ENCODE measurements at places on chromosomes 11 and 22.
A peak's percentile ranks its signal among the peaks of the same experiment; 100 is the strongest.

GRCh38 chr11:73141309-73142127 is 600 bp downstream of the FCHSD2 start:
- peak; percentile 55 for DNase-seq

GRCh38 chr11:96706761-96707160 is 316.9 kb downstream of the JRKL start:
- no peak for DNase-seq

- no peak for DNase-seq
Observed at GRCh38 chr22:22720724-22721261, 76.4 kb downstream of the GGTLC2 start.

DNA sequence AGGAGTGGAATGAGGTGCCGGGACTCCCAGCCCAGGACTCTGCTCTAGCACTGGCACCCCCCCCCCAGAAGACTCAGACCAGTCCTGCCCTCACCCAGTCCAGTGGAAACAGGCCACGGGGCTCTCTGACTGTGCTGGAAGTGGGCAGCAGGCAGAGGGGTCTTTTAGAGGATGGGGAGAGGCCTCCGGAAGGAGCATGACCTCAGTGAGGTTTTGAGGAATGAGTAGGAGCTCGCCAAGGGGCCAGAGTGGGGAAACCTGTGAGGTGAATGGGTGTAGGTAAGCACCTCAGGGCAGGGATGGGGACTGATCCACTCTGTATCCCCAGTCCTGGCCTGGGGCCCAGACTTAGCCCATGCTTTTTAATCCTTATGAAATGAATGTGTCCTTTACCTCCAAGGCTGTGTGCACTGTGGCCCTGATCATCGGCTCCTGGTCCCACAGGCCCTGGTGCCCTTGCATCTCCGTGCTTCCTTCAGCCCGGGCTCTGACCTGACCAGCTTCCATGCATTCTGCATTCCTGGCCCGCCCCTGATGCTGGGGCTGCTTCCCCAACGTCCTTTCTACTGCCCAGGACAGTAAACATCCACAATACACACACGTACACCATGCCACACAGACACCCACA is 24.4 kb upstream of the RFPL3 start:
- DNase-seq = no peak

GRCh38 chr22:39422721-39423120 is 23.1 kb downstream of the TAB1 start:
- DNase-seq = no peak

DNA sequence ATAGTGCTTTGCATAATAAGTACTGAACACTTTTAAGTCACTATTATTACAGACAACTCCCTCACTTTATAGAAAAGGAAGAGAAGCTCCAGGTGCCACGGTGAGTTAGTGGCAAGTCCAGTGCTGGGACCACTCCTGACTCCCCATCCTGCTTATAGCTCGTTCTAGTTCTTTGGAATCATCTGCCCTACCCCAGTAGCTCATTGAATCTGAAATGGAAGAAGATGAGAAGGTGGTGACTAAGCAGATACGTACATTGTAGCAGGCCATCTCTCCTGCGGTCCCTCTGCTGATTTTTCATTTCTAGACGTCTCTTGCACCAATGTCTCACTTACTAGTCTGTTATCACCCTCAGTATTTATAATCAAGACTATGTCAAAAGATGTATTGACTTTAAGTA is 21.6 kb downstream of the MMP20 start:
- no peak for DNase-seq

DNA sequence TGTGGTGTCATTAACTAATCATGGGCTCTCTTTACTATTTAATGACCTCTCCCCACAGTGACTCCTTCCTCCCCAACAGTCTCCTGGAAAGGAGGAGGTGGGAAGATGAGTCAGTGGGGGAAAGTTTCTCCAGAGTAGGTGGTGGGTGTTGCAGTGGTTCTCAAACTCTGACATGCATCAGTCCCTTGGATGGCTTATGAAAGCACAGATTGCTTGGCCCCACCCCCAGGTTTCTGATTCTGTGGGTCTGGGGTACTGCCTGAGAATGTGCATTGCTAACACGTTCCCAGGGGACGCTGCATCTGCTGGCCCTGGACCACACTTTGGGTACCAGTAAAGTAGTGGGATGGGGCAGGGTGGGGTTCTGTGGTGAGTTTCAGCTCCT is 9.8 kb downstream of the CD82 start:
- DNase-seq = peak; percentile 36

GRCh38 chr11:13380731-13381130 is 82.3 kb downstream of the BTBD10 start:
- DNase-seq = no peak

Measured in RWPE1 (cell line).